ENCODE measurements at places on chromosomes 6 and 20.

- no peak for DNase-seq
Measured at GRCh38 chr6:142740449-142740848, 204.5 kb downstream of the HIVEP2 start.

DNA sequence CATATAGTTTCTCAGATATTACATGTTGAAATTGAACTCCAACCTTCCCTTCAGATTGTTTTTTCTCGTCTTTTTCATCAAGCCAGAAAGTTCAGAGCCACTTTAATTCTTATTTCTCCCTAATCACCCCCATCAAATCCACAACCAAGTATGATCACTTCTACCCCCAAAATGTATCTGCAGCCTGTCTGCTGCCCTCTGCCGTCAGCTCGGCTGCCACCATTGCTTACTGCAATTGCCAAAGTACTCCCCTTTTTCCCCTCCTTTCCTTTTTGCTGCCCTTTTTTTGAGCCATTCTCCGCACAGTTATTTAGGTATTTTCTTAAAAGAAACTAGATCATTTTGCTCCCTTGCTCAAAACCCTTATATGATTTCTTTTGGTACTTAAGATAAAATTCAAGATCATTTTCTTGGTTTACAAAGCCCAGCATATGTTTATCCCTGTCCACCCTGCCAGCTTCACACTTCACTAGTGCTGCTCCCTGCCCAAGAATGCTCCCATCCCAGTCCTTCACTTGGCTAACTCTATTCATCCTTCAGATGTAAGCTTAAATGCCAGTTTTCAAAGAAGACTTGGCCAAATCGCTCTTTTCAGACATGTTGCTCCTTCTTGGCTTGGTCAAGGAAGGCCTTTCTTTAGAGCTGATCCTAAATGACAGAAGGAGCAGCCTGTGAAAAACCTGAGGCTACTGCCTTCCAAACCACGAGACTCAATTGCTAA lies 63.7 kb downstream of the SH3BGRL2 start:
- no peak for DNase-seq

DNA sequence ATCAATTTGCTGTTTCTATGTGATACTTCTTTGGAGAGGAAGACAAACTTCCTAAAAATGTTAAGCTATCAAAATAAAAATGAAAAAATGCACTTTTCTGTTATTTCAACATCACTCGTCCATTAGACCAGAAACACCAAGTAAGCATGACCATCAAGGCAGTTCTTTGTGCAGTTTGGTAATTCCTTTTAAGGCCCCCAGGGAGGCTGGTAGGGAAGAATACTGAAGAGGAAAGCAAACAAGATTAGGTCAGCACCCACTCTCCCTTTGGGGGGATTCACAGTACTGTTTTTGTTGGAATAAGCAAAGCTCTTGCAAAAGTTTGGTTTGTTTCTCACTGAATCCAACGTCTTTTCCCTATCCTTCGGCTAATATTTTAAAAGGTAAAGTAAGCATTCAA lies 206.8 kb upstream of the SLC35B3 start:
- DNase-seq: no peak

GRCh38 chr6:99611148-99611547 lies 4.5 kb downstream of the PRDM13 start:
- DNase-seq: no peak

- DNase-seq: no peak
Measured at GRCh38 chr6:136544326-136544725, 5.9 kb downstream of the MAP7 start.

- peak; percentile 34 for DNase-seq
Measured at GRCh38 chr6:116144605-116145004, 18.7 kb upstream of the COL10A1 start.

- no peak for DNase-seq
Measured at GRCh38 chr20:57156011-57156729, 110.3 kb downstream of the BMP7 start.

- no peak for DNase-seq
Measured at GRCh38 chr20:37235065-37235464, 26.5 kb downstream of the GHRH start.

DNA sequence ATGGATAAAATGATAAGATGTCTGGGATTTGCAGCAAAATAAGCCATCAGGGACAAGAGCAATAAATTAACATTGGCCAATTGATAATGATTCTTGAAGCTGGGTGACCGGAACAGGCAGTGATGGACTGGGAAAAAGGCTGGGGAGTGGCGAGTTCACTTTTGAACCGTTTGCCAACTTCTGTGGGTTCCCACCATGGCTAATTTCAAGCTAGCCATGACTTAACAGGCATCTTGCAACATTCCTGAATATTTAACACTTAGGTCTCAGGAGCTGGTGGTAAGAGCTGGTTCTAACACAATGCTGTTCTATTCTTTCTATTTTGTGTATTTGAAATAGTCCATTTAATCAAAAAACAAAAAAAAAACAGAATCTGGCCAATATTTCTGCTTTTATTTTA lies 37.6 kb upstream of the CD83 start:
- no peak for DNase-seq

- DNase-seq: no peak
Measured at GRCh38 chr6:133033263-133033662, 207.9 kb upstream of the EYA4 start.

DNA sequence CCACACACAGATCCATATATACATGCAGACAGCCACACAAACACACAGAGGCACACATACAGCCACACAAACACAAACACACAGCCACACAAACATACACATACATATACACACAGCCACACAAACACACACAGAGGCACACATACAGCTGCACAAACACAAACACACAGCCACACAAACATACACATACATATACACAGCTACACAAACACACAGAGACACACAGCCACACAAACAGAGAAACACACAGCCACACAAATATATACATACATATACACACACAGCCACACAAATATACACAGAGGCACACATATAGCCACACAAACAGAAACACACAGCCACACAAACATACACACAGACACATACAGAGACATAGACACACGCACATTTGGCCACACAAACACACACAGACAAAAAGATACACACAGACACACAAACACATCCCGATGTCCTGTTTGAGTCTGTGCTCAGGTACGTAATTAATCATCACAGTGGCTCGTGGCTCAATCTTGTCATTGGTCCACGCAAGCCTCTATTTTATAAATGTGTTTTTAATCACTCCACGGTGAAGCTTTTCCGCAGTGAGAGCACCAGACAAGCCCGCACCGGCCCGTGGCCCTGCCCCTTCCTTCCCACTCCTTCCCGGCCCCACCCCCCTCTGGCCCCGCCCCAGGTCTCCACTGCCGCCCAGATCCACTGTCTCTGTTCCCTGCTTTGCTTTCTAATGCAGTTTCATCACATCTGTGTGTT lies 135.3 kb downstream of the CDH4 start:
- peak; percentile 47 for DNase-seq

GRCh38 chr6:1657771-1658165 lies 48.1 kb downstream of the FOXC1 start:
- no peak for DNase-seq

DNA sequence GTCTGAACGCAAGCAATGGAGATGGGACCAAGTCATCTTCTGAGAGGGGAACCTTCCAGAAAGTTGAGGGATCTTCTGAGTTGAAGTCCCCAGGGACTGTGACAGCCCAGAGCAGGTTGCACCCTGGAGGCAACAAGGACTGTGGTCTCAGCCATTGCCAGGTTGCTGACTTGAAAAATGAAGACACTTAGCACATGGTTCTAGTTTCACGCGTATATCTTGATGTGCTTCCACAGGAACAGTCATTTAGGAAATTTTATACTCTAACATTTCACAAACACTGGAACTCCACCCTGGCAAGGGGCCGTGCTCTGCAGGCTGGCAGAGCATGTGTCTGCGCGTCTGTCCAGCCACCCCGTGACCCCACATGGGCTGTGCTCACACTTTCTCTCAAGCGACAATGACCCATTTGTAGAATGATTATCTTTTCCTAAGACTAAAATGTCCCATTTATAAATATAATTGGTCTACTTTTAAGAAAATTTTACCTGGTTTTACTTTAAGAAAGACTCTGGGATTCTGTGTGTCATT lies 157.0 kb downstream of the ERMARD start:
- no peak for DNase-seq

- peak; percentile 73 for DNase-seq
Measured at GRCh38 chr6:146598772-146599405, at the start of gene ADGB. Gene ADGB (plus strand): TSS chr6:146598972. CDS start chr6:146599041, 69 bp downstream.

DNA sequence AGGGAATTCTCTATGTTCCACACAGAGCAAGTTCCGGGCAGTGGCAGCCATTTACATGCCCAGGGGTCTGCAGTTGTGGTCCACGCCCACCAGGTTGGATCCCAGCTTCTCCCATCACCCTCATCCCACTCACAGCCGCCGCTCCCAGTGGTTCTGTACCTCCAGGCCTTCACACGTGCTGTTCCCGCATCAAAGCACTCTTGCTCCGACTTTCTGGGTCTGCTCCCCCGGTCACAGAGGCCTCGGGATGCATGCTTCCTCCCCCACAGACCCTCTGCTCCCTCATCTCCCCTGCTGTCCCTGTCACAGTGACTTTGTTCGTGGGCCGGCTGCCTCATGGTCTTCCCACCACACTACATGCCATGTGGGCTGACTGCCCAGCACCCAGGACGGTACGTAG lies 332.5 kb downstream of the TAF4 start:
- DNase-seq: no peak

GRCh38 chr6:31711233-31711632 lies 3.9 kb upstream of the LY6G6D start:
- DNase-seq: no peak

- DNase-seq: no peak
Measured at GRCh38 chr6:49653438-49653837, 16.8 kb upstream of the RHAG start.

DNA sequence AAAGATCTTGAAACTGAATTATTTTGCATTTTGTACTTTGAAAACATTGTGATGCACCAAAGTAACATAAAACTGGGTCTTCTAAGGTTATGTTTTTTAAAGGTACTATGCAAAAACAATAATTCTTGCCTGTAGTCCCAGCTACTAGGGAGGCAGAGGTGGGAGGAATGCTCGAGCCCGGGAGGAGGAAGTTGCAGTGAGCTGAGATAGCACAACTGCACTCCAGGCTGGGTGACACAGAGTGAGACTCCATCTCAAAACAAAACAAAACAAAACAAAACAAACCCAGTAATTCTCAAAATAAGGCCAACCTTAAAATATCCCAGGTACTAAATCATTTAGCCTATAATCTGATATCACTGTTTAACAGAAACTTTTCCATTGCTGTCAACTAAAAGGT lies 269.6 kb downstream of the KHDC1L start:
- no peak for DNase-seq

- no peak for DNase-seq
Measured at GRCh38 chr20:46964618-46965455, 70.2 kb downstream of the EYA2 start.

GRCh38 chr6:81749707-81750106 lies 2.8 kb downstream of the TENT5A start:
- DNase-seq: no peak

DNA sequence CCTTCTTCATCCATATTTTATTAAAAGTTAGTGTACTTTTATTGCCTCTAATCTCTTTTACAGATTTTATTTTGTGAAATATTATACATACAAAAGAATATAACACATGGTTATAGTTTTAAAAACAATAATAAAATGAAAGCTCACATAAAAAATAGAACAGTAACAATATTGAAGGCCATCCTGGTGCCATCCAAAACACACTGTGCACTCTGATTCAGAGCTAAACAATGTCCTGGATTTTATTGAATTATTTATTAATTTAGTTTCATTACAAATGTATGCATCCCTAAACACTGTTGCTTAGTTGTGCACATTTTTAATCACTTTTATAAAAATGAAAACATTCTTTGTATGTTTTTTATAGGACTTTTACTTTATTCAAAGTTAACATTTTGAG lies 32.9 kb downstream of the RNF217 start:
- no peak for DNase-seq

GRCh38 chr20:63273635-63274380 lies 1.2 kb downstream of the ARFGAP1 start:
- no peak for DNase-seq

GRCh38 chr6:41878246-41878645 lies 16.9 kb downstream of the USP49 start:
- DNase-seq: no peak

GRCh38 chr20:10077081-10077471 lies 42.3 kb downstream of the ANKEF1 start:
- DNase-seq: no peak

GRCh38 chr6:7424058-7424457 lies 34.5 kb downstream of the RIOK1 start:
- DNase-seq: no peak

DNA sequence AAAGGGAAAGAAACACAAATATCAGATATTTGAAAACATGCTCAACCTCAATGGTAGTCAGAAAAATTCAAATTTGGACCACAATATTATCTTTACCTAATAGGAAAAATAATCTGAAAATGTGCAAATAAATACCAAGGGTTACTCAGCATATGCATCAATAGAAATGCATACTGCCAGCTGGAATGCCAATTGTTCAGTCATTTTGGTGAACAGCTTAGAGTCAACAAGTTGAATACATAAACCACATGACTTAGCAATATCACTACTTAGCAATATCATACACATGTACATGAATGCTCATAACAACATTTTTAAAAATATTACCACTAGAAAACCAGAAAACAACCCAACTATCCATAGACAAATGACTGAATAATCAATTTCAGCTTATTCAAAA lies 212.7 kb downstream of the PTPRK start:
- no peak for DNase-seq

DNA sequence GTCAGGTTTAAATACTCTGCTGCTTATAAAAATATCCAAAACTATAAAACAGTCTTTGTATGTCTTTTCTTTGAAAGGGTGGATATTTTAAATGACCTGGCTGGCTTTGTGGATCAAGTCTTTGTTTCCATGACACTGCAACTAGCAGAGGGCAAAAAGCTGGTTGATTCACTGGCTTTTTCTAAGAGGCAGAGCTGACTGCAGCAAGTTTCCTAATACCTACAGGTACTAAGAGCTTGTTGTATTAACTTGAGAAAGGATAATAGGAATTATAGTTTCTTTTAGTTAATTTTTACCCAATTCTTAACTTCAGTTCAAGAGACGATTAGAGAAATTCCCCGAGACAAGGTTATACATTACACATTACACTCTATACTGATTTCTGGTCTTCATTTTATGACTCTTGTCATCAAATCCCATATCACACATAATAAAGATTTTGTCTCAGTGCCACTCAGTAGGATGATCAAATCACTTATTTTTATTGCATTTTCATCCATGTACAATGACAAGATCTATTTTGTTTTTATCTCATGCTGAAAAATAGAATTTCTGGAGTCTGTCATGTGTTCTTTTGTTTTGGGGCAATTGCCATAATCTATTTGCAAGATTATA lies 120.1 kb upstream of the RIMS1 start:
- no peak for DNase-seq

- DNase-seq: peak; percentile 18
Measured at GRCh38 chr20:58011106-58011946, 217.1 kb downstream of the ANKRD60 start.

- DNase-seq: no peak
Measured at GRCh38 chr20:62254021-62254724, 15.9 kb downstream of the OSBPL2 start.

DNA sequence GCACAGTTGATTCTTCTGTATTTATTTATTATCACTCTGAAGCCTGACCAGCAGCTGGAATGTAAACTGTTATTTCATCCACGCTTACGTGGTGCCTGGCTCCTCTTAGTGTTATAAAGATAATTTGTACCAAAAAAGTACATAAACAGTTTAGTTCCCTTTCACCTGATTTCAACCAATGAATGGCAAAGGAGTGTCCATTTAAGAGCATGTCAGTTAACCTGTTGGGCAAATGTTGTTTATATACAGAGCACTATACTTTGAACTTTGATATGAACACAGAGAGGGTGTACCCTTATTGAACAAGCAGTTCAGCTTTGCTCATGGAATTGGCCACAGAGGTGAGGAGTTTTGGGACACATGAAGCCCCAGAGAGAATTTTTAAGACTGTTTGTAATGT lies 7.2 kb upstream of the CTCFL start:
- DNase-seq: no peak
